ENCODE measurements at places on chromosomes 6 and 20.

- no peak for DNase-seq
These were observed 10.4 kb downstream of the MRPL14 start for GRCh38 chr6:44116641-44117382.

DNA sequence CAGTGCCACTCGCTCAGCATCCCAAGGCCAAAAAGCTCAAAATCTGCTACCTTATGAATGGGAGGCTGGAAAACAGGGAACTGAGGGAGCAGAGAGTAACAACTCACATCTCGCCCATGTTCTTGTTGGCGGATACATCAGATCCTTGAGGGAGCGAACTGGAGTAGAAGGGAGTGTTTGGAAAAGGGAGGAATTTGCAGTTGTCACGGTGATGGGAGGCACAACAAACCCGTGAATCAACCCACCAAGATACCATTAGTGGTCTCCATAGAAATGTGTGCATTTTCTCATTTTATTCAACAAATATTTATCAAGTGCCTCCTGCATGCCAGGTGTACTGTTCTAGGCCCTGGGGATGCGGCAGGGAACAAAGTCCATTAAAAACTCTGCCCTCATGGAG lies 212.1 kb downstream of the EYA2 start:
- DNase-seq, result no peak

- DNase-seq, result peak; percentile 27
These were observed 54.1 kb upstream of the TPD52L1 start for GRCh38 chr6:125099211-125100073.

DNA sequence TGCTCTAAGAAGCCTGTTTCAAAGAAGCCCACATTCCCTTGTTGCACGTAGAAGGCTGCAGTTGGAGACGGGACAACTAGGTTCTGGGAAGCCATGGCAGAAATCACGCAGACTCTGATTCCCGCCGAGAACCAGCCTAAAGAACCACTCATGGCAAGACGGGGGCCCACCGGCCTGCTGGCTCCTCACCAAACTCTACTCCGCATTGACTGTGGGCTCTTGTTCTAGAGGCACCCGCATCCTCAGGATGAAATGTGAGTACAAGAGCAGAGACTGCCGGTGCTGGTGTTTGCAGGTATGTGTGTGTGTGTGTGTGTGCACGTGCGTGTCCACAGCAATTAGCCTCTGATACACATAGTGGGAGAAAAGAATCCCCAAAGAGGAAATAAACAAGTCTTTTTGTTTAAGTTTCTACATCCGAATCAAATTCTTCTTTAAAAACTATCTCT lies 42.3 kb upstream of the NR2E1 start:
- DNase-seq, result no peak

GRCh38 chr20:44866703-44867335 lies 18.7 kb upstream of the YWHAB start:
- no peak for DNase-seq

DNA sequence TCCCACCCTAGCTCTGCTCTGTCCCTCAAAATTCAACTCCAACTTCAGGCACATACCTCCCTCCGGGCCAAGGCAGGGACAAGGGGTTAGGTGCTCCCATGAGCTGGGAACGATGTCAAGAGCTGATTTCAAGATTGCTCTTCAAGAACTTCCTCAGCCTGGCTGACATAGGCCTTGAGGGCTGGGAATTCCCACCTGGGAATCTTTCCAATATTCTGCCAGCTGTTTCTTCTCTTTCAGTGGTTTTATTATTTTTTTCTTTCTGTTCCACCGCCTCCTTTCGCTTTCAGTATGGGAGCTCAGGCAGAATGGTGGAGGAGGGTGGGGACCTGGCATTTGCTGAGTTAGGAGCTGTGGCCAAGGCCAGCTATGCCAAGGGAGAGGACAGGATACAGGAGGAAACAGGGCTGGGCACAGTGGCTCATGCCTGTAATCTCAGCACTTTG lies 33.7 kb downstream of the SRSF3 start:
- DNase-seq, result no peak

DNA sequence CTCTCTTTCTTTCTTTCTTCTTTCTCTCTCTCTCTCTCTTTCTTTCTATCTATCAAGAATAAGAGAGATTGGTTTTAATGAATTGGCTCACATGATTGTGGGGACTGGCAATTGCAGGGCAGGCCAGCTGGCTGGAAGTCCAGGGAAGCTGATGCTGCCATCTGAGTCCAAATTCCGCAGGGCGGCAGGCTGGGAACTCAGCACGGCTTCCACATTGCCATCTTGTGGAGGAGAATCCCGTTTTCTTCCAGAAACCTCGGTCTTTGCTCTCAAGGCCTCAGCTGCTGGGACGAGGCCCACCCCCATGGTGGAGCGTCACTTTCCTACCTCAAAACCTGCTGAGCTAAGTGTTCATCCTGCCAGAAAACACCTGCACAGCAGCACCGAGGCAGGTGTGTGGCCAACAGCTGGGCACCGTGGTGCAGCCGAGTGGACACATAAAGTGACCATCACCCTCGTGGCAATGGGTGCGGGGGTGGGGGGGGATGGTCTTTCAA lies 58.8 kb upstream of the SLCO4A1 start:
- no peak for DNase-seq

DNA sequence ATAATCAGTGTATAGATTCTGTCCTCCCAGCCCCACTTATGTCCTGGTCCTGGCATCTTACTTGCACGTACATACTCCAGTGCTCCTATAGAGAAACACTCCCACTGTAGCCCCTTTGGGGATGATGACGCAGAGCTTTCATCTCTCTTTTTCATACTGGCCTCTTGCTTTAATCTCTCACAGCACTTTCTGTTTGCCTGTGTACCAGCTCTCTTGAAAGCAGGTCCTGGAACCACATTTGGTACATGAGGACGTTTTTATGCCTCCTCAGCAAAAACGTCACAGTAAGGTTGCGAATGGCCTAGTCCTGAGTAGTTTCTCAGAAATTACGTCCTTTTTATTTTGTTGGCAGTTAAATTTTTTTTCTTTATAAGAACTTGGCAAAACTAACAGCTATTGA lies 10.8 kb downstream of the L3MBTL3 start:
- peak; percentile 57 for DNase-seq

GRCh38 chr6:116047173-116047933 lies 13.3 kb downstream of the FRK start:
- no peak for DNase-seq

DNA sequence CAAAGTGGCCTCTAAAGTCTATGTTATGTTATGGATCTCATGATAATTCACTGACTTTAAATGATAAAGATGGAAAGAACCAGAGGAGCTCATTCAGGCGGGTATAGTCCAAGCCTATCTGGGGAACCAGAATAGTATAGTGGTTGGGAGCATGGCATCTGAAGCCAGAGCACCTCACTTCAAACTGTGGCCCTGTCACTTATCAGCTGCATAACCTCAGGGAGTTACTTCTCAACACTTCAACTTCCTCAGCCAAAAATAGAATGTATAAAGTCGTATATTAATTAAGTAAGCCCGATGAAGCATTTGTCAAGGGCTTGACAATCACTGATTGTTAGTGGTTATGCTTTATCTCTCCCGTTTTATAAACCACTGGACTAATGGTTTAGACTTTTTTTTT lies 112.7 kb downstream of the RTN4IP1 start:
- DNase-seq, result no peak

- no peak for DNase-seq
These were observed 84.6 kb upstream of the BTN3A2 start for GRCh38 chr6:26280407-26280806.

DNA sequence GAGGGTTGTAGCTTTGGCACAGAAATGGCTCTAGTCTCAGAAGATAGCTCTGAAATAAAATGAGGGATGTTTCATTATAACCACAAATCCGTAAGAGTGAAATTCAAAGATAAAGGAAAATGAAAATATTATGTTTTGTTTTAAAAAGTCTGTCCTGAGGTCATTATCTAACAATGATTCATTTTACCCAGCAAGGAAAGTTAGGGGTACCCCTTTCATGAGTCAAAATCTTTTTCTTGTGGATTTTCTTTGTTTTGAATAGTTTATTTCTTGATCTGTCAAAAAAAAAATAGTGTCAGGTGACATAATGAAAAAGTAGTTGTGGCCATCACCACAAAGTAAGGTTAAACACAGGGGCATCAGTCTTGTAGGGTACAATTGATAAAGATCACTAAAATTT lies 59.7 kb upstream of the MYB start:
- DNase-seq, result no peak

- DNase-seq, result peak; percentile 75
These were observed 54.0 kb upstream of the BTN3A2 start for GRCh38 chr6:26311012-26311384.

GRCh38 chr20:57526087-57526884 lies 1.3 kb upstream of the CTCFL start:
- DNase-seq, result peak; percentile 67

- no peak for DNase-seq
These were observed 110.0 kb downstream of the SCML4 start for GRCh38 chr6:107714104-107714503.

DNA sequence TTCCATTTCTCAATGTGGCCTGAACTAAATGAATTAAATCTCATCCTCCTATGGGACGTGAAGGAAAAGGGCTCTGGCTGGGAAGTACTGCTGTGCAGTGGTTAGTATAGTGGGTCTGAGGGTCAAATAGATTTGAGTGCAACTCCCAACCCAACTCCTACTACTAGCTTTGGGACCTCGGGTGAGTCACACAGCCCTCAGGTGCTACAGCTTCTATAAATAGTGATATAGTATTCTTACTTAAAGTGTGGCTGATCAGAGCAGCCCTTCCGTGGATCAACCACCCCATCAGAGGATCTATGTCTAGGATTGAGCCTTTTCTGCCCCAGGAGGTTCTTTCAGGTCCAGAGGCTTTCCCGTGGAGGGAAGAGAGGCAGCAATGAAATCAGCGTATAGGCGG lies 904 bp upstream of the UST start:
- no peak for DNase-seq

DNA sequence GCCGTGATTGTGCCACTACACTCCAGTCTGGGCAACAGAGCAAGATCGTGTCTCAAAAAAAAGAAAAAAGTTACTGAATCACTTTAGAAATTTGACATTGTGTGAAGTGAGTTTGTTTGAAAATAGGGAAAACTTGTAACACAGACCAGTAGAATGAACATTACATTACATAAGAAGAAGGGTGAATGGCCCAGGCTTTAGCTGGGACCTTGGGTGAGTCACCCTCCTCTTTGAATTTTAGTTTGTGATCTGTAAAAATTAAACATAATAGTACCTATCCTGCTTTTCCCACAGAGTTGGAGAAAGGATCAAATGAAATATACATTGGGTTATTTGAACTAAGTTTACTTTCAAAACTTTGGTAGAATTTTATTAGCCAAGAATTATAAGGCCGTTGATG lies 56.3 kb downstream of the KCNS1 start:
- no peak for DNase-seq
